Adrenal gland (tissue), 19 donors: ENCODE measurements at places on chromosomes 2 and 18.

DNA sequence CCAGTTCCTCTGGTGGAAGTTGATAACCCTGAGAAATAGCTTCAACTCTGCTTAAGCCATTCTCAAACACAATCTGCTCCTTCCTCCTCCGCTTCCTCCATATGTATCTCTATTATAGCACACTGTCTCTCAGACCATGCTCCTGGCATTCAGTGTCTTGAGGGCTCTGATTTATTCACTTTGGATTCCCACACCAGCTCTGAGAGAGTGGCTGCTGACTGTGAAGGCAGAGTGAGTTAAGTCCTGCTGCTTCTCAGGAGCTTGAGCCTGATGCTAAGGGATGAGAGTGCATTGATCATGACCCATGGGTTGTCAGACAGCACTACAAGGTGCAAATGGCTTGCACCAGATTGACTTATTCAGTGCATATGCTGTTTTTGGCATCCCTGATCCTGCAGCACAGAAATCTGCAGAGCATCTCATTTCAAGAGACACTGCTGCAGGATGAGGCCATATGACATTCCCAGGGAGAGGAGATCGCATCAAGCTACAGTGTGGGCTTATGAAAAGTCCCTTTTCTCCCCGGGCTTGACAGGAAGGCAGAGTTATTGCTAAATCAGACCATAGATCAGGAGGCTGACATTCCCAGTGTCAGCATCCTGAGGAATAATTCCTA lies 500.5 kb upstream of the RAB6C start:
- no peak for DNase-seq

DNA sequence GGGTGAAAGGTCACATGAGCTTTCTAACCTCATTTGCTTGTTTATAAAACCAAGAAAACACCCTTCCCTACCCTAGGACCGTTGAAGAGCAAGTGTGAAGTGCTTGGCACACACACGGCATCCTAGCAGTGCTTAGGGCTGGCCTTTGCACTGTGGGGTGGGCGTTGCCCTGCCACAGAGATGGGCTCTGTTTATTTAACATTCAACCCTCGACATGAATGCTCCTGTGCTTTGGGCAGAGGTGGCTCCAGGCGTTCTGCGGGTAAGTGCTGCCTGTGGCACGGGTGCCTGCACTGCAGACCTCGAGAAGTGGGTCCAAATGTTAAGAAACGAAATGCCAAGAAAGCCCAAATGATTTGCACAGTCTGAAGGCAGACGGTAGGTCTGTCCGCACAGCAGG lies 170.1 kb downstream of the FHOD3 start:
- no peak for DNase-seq

DNA sequence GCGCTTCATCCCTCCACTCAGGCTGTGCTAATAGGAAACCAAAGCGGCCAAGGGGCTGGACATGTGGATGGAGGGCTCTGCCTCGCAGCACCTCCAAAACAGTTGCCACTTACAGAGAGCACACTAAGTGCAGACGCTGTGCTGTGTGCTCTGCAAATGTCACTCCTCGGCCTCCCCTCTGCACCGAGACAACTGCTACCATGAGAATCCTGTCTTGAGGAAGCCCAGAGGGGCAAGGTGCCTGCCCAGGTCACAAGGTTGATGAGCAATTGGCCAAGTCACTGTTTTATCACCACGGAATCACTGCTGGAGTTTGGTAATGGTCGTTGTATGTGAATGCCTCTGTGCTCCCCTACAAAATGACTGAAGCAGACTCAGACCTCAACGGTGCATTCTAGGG lies 132.2 kb downstream of the SEPTIN10 start:
- DNase-seq, result no peak

- no peak for DNase-seq
Observed at GRCh38 chr2:196291426-196291825, 120.0 kb upstream of the STK17B start.

GRCh38 chr2:101349893-101350662 lies 37.2 kb downstream of the CREG2 start:
- DNase-seq, result no peak

DNA sequence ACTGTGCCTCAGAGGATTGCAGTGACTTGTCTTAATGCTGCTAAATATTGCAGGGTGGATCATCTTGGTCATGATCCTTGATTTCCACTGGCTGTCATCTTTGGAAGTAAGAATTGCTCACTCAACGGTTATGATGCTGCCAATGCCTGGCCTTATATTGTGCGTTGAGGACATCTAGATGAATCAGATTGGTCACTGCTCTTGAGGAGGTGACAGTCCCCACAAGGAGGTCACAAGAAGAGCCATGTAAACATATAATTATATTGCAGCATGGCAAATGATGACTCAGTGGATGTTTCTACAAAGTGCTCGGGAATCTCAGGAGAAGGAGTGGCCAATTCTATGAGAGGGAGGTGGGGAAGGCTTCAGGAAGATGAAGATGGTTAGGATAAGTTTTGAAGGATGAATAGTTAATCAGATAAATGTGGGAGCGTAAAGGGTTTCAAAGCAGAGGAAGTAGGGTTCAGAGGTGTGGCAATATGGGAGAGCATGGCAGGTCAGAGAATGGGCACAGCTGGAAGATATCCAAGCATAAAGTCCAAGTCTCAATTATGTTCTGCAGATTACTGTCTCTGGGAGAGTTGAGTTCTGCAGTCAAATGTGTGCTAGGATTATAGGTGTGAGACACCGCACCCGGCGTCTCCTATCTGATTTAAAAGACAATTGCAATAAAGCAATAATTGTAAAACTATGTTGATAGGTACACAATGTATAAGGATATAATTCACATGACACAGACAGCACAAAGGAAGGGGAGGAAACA lies 21.3 kb upstream of the TMEM131 start:
- no peak for DNase-seq

DNA sequence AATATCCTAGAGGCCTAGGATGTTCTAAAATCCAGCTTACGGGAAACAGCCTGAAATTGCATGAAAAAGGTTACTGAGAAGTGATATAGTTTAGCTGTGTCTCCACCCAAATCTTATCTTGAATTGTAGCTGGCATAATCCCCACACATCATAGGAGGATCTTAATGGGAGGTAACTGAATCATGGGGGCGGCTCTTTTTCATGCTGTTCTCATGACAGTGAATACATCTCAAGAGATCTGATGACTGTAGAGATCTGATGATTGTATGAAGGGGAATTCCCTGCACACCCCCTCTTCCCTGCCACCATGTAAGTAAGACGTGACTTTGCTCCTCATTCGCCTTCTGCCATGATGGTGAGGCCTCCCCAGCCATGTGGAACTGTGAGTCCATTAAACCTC lies 385.6 kb upstream of the ID2 start:
- DNase-seq, result no peak

DNA sequence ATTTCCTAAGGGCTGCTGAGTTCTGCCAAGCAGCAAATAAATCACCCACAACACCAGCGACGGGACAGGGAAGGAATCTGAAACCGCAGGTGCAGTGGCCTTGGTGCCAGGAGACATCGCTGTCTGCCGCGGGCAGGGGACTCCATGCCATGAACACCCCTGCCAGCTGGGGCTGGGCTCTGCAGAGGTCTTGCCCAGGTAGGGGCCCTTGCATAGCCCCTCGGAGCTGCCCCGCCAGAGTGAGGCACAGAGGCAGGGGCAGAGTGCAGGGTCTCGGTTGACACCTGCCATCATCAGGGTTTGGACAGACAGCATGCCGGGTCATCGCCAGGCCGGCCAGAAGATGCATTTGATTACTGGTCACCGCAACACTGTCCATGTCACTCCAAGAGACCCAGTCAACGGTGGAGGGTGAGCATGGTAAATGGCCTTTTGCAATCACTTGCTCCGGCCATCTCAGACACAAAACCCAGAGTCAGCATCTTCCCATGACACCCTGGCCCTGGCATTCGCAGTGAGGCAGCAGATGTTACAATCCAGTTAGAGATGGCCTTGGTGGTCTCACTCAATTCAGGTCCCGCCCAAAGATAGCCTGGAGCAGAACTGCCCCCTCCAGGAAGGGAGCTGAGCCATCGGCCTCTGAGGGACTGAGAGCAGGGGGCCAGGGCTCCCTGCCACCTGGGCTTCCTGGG lies 255.4 kb downstream of the NDUFA10 start:
- peak; percentile 28 for DNase-seq

DNA sequence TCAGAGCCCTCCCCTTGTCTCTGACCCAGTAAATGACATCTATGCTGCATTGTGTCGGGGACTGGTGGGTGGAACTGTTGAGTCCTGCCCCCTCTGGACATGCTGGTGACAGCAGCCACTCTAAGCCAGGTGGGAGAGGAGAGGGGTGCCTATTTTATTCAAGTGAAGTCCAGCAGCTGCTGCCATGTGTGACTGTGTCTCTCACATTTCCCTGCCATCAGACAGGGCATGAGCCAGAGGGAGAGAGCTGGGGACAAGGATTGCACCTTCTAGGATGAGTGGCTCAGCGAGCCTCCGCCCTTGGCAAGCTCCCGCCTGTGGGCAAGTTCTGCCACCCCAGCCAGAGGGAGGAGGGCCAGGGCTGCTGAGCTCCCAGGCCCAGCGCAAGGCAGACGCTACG lies 13.7 kb downstream of the NGEF start:
- no peak for DNase-seq

DNA sequence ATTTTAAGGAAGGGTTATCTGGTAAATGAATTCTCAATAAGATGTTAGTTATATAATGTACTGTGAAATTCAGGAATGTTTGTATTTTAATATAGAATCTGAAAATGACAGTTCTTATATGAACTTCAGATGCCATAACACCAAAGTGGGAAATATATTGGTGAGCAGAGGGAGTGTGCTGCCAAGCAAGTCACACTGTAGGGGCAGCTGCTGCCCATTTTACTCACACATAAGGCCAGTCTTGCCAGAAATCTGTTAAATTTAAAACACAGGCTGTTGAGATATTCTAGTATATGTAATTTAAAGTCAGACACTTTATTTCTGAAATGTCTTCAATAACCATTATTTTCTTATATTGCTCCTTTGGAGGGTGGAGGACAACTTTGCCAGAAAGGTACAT lies 34.6 kb upstream of the C1GALT1C1L start:
- DNase-seq, result no peak

DNA sequence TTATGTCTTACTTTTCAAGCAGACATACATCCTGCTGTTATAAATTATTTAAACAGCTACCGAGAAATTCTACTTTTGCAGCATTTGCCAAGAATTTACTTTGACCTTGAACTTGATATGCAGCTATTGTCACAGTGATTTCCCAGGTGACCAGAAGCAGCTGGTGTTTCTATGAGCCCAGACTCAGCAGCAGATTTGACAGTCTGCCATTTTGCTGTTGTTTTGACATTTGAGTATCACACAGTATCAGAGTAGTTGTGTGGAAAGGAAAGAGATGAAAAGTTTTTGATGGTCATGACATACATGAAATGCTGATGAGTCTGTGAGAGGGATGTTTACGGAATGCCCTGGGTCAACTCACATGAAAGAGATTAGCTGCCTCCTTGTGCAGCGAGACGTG lies 6.6 kb upstream of the CCDC195 start:
- DNase-seq, result no peak

DNA sequence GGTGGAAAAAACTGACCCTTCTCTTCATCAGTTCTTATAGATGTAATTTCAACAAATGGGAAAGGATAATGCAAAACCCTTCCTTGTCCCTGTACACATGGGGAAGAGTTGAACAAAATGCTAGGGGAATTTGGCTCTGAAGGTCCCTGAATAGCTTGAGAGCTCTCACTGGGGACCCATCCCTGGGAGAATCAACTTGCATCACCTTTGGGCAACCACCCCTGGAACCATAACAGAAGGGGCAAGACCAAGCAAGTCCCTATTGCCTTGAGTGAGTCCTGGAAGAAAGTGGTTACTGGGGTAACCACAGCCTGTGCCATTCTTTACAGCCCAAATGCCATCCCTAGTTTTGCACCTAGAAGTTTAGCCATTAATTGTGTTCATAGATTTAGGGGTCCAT lies 52.2 kb upstream of the B3GNT2 start:
- DNase-seq, result no peak

GRCh38 chr2:105078906-105079495 lies 41.1 kb downstream of the MRPS9 start:
- no peak for DNase-seq

DNA sequence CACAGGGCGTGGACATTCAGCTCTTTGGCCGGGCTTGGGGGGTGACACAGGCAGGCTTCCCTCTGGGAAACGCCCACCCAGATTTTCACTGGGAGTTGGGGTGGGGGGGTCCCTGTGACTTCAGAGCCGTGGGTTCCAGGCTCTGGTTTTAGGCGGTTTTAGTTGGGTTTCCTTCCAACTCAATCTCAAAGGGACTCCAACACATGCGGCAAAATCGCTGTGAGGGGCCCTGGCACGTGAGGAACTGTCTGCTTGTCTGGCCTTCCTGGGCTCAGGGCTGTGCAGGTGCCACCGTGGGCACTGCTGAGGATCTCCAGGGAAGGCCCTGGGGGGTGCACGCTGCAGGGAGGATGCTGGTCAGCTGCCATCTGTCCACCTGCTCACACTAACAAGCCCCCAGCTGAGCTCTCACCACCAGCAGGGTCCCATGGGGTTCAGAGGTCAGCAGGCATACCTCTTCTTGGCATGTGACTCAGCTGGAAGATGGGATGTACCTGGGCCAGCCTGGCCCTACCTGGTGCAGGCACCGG lies 11.7 kb downstream of the HS6ST1 start:
- DNase-seq, result peak; percentile 15

- no peak for DNase-seq
Observed at GRCh38 chr2:98009887-98010760, 14.4 kb upstream of the TMEM131 start.

GRCh38 chr2:217858519-217859491 lies 144.0 kb downstream of the TNS1 start:
- DNase-seq, result peak; percentile 95

- DNase-seq, result no peak
Observed at GRCh38 chr2:129297430-129297829, 682.0 kb upstream of the RAB6C start.

DNA sequence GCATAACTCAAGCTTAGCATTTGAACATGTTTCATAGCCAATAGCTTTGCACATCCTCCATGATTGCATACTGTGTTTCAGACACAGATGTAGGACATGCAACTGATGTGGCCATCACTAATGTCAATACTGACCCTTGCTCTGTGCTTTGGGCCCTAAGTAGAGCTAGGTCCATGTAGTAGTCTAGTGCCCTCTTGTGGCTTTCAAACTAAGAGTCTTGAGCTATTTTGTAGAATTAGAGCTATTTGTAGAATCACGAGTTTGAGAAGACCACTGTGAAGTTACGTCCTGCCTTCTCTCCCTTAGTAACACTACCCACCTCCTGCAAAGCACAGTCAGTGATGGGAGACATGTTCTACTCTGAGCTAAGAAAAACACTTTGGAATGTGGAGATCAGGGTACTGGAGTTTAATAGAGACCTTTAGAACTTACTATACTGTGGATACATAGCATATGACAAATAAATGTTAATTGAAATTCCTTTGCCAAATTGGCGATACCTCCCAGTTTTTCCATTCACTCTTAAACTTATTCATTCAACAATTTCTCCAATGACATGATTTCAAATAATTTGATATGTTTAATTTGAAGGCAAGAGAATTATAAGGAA lies 306.5 kb upstream of the TNP1 start:
- no peak for DNase-seq

DNA sequence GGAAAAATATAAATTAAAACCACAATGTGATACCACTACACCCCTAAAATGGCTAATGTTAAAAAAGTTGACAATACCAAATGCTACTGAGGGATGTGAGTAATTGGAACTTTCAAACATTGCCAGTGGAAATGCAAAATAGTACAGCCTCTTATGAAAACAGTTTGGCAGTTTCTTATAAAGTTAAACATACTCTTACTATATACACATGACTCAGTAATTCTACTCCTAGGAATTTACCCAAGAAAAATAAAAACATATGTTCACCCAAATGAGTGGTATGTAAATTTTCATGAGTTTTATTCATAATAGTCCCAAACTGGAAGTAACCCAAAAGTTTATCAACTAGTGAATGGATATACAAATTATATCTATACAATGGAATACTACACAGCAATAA lies 228.0 kb downstream of the CYP26B1 start:
- DNase-seq, result no peak
